K562 (cell line): ENCODE measurements at places on chromosomes 5 and 9. TPM values are rescaled to one million over a fixed set of nuclear protein-coding genes. Genes with fewer than 3 reads are reported as not detected.

The PAEP gene
- 0.51 and 0.69 TPM in 2 replicates for total RNA-seq

GRCh38 chr5:71937921-71938698 lies 169.2 kb upstream of the MAP1B start:
- no peak for DNase-seq

DNA sequence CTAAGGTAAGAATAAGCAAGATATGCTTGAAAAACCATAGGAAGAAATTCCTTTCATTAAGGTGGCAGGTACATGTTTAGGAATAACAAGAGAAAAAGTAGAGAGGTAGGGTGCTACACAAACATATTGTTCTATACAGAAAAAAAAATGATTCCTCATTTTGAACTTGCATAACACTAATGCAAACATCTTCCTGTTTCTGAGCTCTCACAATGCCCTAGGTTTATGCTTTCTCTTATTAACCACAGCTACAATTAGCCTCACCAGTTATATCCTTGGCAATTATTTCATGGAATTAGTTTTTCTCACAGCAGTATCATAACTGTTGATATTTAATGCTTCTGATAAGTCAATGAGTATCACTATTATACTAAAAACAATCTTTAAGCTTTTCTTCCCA lies 20.7 kb downstream of the CEMIP2 start:
- no peak for DNase-seq

The PLAC8L1 gene
- total RNA-seq, result 0.27 TPM in 1 of 2 replicates, not detected in the other

The ELAVL2 gene
- total RNA-seq, result not detected in 2 replicates

The SHC3 gene
- 0.02 TPM in 1 of 2 replicates, not detected in the other for total RNA-seq

DNA sequence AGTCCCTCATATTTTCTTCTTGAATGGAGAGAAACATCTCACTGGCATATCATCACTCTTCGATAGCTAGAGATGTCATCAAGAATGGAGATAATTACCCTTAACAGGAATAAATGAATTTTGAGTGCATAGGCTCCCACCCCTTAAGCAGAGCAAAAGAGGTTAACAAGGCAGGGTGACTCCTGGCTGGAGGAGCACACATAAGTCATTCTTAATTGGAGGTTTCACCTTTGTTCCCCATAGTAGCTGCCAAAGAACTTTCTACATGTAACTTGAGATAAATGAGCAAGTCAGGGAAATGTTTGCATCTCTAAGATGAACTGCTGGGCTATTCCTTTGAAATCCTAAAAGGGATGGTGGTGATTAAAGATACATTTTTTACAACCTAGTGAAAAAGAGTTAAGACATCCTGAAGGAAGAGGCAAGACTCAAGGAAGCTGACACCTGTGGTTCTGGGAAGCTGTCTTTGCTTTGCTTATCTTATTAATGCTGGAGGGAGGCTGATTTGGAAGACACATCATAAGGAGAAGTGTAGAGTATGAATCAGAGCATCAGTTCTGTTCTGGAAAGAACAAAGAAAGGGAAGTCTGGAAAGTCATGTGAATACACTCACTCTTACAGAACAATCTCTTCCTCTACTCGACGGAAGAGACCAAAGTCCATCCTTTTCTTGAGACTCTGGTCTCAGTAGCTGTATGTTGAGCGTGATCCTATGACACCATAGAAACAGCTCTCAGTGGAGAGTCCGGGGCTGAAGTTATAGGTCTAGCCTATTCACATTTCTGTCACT lies 326.3 kb downstream of the OSTF1 start:
- DNase-seq, result no peak

GRCh38 chr5:113846941-113847340 lies 333.4 kb downstream of the YTHDC2 start:
- DNase-seq, result no peak

GRCh38 chr9:94300470-94301301 lies 27.8 kb downstream of the NUTM2F start:
- DNase-seq, result peak; percentile 96

GRCh38 chr5:55231029-55231918 lies 2.1 kb downstream of the CCNO start:
- no peak for DNase-seq

DNA sequence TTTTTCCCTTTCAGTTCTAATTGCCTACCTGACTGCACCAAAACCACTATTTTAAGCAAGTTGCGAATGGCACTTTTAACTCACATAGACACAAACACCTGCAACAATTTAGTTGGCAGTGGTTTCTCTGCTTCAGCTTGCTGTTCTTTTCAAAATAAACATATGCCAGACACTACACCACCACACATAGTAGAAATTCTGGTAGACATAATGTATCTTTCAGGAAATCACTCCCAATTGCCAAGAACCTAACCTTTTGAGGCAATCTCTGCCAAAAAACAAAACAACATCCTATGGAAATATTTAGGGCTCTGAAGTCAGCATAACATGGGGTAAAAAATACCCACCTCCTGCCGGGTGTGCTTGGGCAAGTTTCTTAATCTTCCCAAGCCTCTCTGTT lies 27.7 kb downstream of the GLIS3 start:
- no peak for DNase-seq

GRCh38 chr5:104646416-104646815 lies 1083.8 kb upstream of the NUDT12 start:
- DNase-seq, result no peak

The PCDHB16 gene
- not detected in 2 replicates for total RNA-seq

The OXCT1 gene
- total RNA-seq, result 34.7 and 35.8 TPM in 2 replicates

The CCL27 gene
- total RNA-seq, result 0.20 TPM in 1 of 2 replicates, not detected in the other

DNA sequence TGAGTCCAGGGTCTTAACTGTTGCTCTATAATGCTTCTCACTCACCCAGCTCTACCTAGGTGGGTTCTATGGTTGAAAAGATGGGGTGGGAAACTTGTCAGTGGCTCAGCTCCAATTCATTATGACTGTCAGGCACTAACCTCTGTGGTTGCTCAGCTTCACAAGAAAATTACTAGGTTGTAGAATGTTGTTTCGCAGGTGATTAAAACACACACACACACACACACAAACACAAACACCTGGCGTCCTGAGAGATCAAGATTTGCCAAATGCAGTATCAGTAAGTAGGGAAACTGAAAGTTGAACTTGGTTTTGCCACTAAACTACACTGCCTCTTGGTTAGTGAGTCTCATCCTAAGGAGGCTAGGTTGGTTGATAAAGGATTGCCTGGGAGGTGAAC lies 2.8 kb downstream of the MCCC2 start:
- no peak for DNase-seq

DNA sequence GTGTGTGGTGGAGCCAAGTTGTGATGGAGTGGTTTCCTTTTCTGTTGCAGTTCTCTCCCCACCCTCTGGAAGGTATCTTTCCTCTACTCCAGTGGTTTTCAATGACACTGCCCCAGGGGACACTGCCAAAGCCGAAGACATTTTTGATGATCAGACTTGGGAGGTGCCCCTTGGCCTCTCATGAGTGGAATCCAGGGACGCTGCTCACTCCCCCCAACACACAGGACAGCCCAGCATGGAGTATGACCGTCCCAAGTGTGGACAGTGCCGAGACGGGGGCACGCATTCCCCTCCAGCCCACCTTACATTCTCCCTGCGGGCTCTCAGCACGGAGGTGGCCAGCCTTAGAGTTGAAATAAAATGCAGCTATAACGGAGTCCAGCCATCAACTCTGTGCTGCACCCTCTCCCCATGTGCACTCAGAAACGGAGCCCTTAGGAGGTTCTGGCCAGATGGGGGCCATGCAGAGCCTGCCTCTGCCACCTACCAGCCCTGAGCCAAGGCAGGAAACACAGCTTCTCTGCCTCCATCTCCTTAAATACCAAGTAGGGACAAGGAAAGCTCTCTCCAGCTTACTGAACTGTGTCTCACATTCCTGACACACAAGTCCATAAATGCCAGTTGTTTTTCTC lies 150.8 kb downstream of the ROR2 start:
- no peak for DNase-seq

- no peak for DNase-seq
Observed at GRCh38 chr5:1686016-1686802, 113.4 kb downstream of the MRPL36 start.

GRCh38 chr5:172892713-172893112 lies 58.7 kb downstream of the ERGIC1 start:
- no peak for DNase-seq

DNA sequence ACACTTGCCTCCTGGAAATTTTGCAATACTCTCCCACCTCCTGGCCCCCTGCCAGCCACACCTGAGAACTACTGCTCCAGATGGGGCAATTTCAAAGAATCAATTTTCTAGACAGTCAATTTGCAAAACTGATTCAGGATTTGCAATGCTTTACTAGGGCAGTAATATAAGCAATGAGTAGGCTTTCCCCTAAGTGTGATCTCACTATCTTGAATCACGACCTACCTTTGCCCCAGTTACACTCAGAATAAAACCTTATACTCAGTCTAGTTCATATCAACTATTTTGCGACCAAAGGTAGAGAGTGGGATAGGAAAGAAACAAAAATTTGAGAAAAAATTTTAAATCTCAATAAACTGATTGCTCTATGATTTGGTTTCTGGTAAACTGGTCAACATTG lies 54.4 kb downstream of the DROSHA start:
- DNase-seq, result no peak

- DNase-seq, result no peak
Observed at GRCh38 chr9:128393145-128393775, 22.1 kb downstream of the URM1 start.

DNA sequence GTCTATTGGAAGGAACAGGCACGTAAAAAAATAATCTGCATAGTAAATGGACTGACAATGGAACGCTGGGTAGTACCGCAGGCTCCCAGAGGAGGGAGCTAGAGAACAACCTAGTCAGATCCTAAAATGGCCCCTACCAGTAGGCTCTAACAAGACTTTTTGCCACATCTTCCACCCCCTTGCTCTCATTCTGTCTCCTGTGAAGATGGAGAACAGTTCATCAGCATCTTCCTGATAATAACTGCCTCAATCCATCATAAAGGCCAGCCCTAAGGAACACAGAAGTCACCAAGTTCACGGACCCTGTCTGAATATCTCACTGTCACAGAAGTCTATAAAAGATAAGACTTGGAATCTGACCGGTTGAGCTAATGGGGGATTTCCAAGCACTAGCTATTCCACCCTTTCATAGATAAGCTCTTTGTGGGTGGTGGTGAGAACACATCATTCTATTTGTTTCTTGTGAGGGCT lies 133.4 kb downstream of the SLC1A3 start:
- DNase-seq, result peak; percentile 82

DNA sequence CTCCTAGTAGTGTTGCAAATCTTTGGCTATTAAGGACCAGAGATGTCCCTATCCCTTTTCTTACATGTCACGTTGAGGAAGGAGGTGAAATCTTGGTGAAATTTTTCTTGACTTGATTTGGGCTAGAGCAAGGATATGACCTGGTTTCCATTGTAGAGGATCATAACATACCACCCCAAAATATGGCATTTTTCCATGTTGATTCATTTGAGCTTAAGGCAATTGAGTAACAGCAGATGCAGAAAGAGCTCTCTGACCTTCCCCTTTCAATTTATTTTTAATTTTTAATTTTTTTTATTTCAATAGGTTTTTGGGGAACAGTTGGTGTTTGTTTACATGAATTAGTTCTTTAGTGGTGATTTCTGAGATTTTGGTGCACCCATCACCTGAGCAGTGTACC lies 61.2 kb upstream of the MAP1B start:
- no peak for DNase-seq

The THOC3 gene
- 111 and 115 TPM in 2 replicates for total RNA-seq

- DNase-seq, result no peak
Observed at GRCh38 chr5:3590161-3590966, 5.3 kb upstream of the IRX1 start.

- peak; percentile 13 for DNase-seq
Observed at GRCh38 chr9:6584881-6585597, 60.5 kb downstream of the GLDC start.

DNA sequence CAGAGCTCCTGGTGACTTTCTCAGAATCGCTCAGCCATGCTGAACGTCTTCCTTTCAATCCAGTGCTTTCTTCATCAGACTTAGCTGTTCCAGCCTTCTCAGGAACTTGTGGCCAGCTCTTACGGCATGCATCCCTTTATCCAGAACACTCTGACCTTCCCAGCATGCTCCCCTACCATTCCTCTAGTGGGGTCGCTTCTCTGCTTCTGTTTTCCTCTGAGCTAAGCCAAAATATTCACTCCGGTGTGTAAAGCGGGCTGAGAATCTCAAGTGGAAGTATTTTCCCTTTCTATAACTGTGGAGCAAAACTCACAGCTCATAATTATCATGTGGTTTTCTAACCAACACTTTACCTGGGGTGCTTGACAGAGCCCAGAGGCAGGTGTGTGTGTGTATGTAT lies 6.2 kb downstream of the DCANP1 start:
- no peak for DNase-seq

DNA sequence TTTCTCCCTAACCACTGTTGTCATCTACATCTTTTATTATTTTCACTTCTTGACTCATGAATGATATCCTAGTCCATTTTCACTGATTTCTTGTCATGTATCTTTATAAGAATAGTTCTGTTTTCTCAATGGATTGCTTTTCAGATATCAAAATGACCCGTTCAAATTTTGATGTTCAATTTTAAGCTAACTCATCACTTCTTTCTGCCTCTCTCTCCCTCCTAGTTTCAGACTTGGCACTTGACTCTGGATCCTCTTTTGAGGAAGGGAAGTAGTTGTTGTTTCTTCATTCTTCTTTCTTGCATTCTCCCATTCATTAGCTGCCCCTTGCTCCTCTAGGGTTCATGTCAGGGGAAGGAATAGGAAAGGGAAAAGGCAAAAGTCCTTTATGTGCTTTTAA lies 23.7 kb downstream of the CSNK1G3 start:
- DNase-seq, result no peak

The PKD2L2 gene
- total RNA-seq, result not detected in 2 replicates

DNA sequence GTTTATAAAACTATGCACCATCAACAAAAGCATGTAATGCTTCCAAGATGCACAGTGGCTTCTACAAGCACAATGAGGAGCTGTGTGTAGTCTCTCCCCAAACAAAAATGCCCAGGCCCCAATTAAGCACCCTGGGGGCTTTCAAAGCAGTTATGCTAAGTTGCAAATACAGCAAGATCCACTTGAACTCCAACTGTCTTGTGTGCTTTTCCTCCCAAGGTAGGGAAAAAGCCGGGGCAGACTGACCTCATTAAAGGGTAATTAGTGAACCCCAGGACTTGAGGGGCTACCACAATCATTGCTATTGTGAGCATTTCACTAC lies 13.1 kb downstream of the ZNF608 start:
- no peak for DNase-seq

DNA sequence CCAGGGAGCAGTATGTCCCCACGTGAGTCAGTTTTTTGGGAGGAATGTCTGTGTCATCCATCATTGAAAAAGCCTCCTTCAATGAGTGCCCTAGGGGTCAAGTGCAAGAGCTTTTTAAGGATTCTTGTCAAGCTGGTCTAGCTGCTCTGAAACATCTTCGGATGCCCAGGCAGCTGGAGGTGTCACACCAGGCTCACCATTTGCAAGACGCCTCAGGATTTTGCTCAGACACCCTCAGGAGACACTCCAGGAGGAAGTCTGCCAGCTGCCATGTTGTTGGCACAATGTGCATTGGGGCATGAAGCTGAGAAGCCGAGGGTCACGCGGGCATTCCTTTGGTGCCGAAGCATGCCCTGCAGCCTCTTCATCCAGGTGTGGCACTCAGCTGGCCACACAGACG lies 111.1 kb upstream of the S1PR3 start:
- DNase-seq, result no peak

DNA sequence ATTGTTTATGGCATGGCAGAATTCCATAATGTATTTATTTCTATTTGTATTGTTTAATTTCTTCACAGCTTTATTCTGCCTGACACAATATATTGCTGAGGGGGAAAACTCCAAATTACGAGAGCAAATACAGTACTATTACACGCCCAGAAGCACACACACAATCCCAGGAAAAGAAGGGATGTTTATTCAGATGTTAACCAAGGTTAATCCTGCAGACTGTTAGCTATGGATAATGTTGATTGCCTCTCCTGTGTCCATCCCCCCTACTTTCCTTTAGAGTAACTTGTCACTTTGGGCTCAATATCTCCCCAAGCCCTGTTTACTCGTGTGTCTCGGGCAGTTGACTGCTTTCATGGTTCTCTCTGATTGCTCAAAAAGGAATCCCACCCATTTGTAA lies 84.2 kb upstream of the ERCC6L2 start:
- no peak for DNase-seq
